Effector memory CD4-positive, alpha-beta T cell (primary cell): ENCODE measurements at places on chromosomes 11 and 22.

GRCh38 chr11:133733631-133734030 is 111.7 kb downstream of the SPATA19 start:
- DNase-seq = no peak

DNA sequence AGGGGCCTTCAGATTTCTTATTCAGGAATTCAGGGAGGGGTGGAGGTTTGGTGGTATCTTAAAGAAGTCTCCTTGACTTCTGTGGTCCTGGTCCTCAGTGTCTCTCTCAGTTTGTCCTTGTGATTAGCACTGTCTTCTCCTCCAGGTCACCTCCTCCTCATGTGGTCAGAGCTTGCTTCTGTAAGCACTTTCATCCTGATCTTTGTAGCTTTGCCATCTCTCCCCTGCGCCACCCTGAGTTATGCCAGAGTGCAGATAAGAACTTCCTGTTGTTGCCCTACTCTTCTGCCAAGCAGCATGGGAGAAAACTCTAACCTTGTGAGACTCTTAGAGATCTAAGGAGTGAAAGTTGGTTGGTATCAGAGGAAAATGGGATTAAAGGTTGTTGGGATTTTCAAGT is 30.9 kb downstream of the MICAL2 start:
- no peak for DNase-seq

DNA sequence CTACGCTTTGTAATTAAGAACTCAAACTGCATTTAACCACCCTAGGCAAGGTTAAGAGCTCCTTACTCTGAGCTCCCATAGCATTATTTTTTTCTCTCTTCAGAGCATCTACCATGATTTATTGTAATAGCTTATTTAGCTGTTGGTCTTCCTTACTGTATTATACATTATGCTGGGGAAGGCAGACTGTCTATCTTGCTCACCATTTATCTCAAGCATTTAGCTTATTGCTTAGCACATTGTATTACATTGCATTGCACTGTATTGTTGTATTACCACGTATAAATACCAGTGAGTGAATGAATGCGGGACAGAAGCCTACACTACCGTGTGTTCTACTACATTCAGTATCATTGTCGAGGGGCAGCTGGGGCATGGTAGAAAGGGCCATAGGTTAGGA is 324.3 kb downstream of the OPCML start:
- no peak for DNase-seq

- DNase-seq = no peak
Measured at GRCh38 chr11:117980280-117980679, 5.9 kb upstream of the IL10RA start.

DNA sequence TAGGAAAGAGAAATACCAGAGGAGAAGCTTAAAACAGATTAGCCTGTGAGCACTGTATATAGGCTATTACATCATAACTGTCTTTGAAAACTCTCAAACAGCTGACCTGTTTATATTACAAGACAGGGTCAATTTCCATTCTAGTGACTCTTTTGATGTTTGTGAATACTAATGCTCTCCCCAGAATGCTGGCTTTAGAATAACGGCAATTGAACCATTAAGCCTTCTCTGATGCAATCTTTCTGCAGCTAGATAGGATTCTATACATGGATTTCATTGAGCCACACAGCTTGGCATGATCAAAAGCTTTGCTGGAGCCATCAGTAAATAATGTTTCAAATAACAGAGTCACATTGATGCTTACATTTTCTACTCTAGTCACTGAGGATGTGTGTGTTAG is 122.7 kb upstream of the FAT3 start:
- no peak for DNase-seq

- no peak for DNase-seq
Measured at GRCh38 chr11:13929395-13929891, 33.1 kb upstream of the SPON1 start.

GRCh38 chr11:10728789-10729472 is 22.1 kb upstream of the CTR9 start:
- DNase-seq = no peak

DNA sequence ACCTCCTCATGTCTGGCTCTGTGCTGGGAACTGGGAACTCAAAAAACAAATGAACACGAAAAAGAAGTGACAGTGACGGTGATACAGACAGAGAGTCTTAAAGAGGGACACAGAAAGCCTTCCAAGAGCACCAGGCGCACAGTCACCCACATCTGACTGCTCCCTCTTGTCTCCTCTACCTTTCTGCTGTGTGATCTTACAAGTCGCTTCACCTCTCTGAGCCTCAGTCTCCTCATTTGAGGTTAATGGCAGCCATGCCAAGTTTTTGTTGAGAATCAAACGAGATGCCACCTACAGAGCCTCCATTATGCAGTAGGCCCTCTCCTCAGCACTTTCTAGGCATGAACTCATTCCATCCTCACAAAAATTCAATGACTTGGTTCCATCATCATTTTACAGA is 3.7 kb downstream of the LRRC32 start:
- no peak for DNase-seq

DNA sequence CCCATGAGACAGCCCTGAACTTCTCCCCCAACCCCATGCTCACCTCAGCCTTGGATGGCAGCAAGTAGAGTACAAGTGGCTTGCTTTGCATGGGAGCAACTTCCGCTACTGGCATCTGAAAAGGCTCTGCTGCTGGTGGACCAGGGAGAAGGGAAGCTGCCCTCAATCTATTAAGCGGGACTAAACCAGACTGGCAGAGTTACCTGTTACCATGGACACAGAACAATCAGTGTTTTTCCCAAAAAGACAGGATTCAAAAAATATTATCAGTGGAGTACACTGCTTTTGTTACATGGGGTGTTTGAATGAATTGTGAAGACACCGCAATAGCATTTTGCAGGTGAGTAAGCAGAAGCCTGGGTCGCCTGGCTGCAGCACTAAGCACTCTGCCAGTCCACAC is 631.4 kb upstream of the B3GAT1 start:
- no peak for DNase-seq

DNA sequence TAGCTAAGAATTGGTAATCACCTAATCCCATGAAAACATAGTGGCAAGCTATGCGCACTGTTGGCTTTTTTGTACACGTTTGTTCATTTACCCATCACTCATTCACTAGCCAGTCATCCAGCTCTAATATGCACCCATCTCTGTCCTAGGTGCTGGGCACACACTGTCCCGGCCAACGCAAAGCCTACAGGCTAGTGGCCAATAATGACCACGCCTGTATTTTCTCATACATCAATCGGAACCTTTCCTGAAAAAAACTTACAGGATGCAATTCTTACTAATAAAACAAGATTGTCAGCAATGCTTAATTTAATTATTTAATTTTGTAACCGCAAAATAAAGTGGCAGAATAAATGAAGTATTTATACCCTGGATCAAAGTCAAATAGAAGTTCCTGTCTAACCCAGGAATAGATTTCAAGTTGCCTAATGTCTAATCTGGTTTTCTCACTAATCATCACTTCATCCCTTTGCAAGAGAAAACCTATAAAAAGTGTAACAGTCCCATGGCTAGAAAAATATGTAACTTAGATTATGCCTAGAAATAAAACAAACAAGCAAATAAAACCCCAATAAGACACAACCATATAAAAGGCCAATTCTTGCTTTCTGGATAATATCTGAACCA is 143.3 kb upstream of the BLID start:
- no peak for DNase-seq

DNA sequence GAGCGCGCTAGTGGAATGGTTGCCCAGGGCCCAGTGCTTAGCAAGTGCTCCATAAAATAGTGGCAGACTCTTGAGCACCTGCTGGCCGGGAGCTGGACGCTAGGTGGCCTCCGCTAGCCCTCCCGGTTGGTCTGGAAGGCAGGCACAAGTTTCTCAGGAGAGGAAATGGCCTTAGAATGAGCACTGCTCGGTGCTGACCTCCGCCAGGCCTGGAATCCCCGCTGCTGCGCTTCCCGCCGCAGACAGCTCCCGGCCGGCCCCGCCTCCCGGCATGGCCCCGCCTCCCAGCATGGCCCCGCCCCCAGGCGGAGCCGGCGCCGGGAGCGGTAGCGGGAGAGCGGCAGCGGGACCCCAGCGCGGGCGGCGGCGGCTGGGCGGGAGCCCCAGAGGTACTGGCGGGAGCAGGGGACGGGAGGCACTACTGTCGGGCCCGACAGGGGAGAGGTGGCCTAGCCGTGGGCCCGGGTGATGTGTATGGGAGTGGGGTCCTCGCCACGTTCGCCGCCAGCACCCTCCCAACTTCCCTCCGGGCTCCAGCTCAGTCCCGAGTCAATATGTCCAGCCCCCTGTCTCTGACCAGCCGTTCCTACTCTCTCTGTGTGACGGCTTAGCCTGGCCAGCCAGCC is at the start of gene SIPA1:
Gene SIPA1 (plus strand): TSS at position 308 of the 626 bp plus-strand sequence. CDS start 2,821 bp downstream, outside the sequence.
- DNase-seq = peak; percentile 65

GRCh38 chr11:120608760-120609211 is 97.2 kb downstream of the GRIK4 start:
- DNase-seq = no peak

DNA sequence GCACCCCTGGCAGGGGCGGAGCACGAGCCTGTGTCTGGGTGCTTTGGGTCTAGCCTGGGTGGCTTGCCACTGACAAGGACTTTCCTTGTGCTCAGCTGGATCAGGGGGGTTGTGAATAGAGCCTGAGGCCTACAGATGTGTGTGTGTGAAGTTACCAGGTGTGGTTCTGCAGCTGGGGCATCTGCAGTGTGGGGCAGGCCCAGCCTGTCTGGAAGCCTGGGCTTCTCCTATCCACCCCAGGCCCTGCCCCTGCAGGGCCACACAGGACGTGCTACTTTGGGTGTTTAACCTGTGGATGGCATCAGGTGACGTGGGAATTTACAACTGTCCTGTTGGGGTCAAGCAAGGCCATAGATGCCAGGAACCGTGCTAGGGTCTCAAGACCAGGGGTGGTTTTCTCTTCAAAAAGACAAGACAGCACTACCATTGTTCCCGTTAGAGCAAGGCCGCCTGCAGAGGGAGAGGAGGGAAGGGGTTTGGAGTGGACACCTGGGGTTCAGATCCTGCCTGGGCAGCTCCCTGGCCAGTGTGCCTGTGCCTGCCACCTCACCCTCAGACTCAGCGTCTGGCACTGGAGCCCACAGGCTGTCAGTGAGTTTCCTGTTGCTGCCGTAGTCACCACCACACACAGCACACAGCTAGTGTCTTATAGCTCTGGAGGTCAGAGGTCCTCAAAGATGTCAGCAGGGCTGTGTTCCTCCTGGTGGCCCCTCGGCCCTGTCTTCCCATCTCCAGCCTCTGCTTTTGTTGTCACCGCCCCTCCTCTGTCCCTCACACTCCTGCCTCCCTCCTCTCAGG is 31.6 kb downstream of the CTTN start:
- no peak for DNase-seq

DNA sequence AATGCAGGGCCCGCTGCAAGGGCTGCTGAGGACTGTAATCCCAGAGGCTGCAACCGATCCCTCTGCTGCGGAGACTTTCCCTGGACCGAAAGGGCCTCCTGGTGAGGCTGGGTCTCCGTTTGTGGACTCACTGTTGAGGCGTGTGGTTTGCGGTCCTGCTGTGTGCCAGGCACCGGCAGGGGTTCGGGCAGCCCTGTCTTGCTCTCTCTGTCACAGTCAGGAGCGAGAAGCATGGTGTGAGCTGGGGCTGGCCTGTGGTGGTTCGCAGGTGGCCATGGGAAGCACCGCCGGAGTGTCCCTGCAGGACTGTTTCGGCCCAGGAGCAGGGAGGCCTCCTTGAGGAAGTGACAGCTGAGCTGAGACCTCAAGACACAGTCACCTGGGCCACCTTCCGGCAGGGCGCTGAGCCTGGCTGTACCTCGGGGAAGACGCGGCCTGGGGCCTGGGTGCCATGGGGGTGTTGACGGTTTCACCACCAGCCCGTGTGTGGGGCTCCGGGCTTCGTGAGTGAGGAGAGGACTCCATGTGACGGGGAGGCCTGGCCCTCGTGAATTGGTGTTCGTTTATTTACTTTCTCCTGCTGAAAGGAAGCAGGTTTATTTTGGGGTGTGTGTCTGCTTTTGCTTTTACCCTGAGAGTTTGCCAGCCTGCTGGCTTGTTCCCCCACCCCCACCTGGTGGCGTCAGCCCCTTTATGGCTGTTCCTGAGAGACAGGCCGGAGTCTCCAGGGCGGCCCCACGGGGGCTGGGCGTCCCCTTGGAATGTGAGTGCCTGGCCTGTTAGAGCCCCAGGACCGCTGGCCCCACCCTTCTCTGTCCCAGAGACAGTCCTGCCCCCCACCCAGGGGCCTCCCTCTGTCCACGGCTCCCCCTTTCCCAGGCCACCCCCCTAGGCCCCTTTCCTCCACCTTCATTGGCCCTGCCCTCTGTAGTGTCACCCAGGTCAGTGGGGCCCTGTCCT is 122.5 kb downstream of the KCNQ1OT1 start:
- no peak for DNase-seq

- no peak for DNase-seq
Measured at GRCh38 chr22:37331856-37332536, 49.7 kb downstream of the CYTH4 start.

- DNase-seq = no peak
Measured at GRCh38 chr11:130414107-130415080, 14.0 kb downstream of the ADAMTS8 start.

- DNase-seq = no peak
Measured at GRCh38 chr11:113730887-113731726, 25.0 kb upstream of the TMPRSS5 start.

- no peak for DNase-seq
Measured at GRCh38 chr11:3022300-3022967, 30.3 kb upstream of the NAP1L4 start.

- peak; percentile 11 for DNase-seq
Measured at GRCh38 chr22:19149047-19149883, 827 bp downstream of the GSC2 start.

DNA sequence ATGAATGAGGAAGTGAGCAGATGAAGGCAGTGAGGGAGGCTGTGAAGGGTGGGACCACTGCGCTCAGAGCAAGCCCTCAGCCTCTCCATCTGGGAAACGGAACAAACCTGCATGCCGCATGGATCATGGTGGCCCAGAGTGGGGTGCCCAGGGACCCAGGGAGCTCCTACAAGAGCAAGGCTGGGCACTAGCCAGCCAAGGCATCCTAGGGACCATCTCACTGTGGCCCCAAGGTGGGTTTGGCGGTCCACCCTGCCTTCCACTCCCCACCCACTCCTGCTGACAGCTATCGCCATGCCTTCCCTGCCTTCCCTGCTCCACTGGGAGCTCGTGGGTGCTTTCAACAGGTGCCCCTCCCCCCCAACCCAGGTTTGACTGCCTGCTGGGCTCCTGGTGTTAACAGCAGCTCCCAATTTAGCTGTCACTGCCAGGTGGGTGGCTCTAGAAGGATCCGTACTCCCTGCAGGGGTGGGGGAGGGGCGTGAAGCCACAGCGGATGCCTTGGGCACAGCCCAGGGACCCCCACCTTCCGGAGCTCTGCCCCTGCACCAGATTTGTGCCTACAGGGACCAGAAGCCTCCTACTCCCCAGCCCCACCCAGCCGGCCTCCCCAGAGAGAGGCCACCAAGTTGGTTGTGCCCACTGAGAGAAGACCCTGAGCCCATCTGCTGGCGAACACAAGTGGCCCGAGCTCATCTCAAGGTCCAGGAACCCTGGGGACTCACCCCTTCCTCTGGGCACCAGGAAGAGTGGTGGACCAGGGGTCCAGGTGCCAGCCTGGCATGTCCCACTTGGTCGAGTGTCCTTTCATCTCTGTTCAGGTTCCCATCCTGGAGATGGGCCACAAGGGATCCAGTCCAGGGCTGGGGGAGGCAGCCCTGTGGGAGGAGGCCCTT is 29.7 kb upstream of the PRODH start:
- DNase-seq = no peak

GRCh38 chr11:94184846-94185245 is 56.2 kb downstream of the PANX1 start:
- DNase-seq = no peak
